ENCODE measurements at places on chromosomes 5 and 9.

DNA sequence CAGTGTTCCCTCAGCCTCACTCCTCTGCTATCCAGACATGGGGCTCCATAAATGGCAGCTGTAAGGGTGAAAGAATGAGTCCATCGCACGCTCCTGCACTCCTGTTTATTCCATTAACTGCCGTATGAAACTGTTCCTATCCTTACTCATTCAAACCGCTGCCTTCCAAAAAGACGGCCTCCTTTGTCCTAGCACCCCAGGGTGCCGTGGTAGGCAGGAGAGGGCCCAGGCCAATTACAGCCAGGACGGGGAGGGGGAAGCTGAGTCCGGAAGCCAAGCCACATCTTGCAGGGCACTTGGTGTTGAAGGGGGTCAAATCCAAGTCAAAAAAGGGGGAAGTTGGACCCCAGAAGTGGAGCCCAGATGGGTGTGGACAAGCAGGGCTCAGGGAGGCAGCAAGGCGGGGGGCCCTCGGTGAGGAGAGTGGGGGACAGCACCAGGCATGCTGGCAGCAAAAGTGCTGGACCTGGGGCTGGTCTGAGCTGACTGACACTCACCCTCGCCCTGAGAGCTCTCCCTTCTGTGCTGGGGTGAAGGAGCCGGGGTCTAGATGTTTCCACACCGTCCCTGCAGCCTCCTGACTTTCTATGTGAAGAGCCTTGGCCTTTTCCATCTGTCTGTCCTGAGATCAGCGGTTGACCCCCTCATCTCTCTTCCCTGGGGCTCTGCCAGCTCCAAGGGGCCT lies 63.3 kb downstream of the COL23A1 start:
- no peak for DNase-seq

- no peak for DNase-seq
Measured at GRCh38 chr5:133730866-133731265, 118.5 kb upstream of the FSTL4 start.

GRCh38 chr5:158727136-158727535 lies 372.6 kb downstream of the EBF1 start:
- DNase-seq = no peak

GRCh38 chr9:20579524-20580314 lies 42.6 kb downstream of the MLLT3 start:
- no peak for DNase-seq

GRCh38 chr5:19928562-19929421 lies 59.2 kb downstream of the CDH18 start:
- no peak for DNase-seq

DNA sequence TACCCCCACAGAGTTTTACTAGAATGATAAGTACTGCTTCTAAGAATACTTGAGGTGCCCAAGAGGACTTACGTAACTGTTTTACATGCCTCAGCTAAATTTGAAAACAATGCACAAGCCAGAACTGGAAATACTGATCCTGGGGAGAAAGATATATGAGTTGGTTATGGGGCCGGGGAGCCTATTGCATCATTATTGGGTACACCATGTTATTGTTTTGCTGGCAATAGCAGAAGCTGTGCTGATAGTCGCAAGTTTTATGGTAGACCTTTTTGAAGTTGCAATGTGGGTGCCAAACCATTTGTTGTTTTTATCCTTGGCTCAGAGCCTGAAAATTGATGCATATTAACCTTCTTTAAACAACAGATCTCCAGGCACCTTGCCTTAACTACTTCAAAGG lies 108.4 kb upstream of the DHFR start:
- DNase-seq = no peak

GRCh38 chr9:81116340-81117137 lies 572.8 kb downstream of the TLE1 start:
- DNase-seq = no peak

GRCh38 chr5:192970-193831 lies 1.9 kb downstream of the LRRC14B start:
- DNase-seq = no peak

DNA sequence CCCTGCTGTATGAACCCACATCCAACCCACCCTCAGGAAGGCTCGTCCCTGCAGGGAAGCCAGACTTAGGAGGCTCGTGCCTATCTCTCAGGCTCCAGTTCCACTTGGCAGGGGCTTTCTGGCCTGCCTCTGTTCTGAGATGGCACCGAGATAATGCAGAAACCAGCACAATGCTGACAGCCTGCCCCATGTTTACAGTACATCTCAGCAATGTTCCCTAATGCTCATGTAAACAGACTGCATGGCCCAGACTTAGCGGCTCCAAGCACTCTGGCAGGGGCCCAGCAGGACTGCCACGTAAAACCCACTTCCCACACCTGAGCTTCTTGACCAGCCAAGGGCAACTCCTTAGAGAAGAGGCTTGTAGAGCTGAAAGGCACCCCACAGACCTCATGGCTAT lies 499.5 kb upstream of the BRINP1 start:
- DNase-seq = no peak
